GM03348 (cell line): ENCODE measurements at places on chromosomes 13 and 19.

DNA sequence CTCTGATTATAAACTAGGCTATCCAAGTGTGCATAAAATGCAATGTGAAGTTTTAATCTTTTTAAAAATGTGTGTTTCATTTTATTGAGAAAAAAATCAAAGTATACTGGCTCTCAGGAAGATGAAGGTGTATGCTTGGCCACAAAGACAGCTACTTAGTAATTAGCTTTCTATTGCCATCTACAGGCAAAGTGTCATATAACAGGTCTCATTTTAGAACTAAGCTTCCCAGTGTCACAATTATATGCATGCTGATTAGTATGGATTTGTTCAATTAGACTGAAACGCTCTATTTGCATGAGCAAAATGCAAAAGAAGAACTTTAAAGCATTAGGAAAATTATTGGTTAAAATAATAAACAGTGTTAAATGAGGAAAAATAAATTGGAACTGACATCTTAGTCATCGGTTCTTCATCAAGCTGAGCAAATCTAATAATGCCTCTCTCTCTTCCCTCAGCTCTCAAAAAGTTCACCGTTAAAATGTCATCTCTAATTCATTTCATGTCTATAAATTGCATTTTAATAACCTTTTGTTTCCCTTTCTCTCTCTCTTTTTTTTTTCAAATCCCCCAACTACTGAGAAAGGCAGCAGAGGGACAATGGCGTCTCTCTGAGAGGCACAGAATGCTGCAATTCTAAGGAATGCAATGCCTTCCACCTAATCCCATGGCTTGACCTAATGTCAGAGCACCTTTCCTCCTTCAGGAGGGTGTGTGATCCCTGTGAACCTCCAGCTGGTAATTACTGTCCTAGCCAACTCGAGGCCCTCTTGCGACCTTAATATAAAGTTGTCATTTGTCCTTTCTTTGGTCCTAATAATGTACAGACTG is 313.1 kb upstream of the MAB21L1 start:
- peak; percentile 50 for DNase-seq

GRCh38 chr19:31725051-31725450 is 375.8 kb upstream of the TSHZ3 start:
- no peak for DNase-seq

DNA sequence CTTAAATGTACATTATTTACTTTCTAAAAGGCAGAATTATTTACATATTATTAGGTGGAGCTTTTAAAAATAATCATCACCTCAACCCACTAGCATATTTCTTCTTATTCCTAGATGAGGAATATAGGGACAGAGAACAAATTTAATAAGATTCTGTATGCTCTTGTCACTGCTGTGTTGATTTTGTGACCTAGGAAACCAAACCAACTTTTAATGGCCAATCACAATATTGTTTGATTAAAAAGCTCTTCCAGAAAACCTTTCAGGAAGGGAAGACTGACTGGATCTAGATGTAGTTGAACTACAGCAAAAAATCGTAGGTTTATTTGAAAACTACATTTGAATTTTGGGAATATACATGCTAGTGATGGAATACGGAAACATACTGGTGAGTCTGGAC is 91.8 kb upstream of the RAP2A start:
- DNase-seq: no peak

DNA sequence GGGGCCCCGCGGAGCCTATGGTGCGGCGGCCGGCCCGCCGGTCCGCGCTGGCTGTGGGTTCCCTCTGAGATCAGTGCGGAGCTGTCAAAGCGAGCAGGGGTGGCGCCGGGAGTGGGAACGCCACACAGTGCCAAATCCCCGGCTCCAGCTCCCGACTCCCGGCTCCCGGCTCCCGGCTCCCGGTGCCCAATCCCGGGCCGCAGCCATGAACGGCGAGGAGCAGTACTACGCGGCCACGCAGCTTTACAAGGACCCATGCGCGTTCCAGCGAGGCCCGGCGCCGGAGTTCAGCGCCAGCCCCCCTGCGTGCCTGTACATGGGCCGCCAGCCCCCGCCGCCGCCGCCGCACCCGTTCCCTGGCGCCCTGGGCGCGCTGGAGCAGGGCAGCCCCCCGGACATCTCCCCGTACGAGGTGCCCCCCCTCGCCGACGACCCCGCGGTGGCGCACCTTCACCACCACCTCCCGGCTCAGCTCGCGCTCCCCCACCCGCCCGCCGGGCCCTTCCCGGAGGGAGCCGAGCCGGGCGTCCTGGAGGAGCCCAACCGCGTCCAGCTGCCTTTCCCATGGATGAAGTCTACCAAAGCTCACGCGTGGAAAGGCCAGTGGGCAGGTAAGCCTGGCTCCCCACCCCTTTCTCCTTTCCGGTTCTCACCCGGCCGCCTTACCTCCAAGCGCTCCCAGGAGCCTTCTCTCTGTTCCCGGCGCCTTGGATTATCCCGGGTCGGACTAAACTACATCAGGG is at the start of gene PDX1:
TSS of gene PDX1 (plus strand) at position 67 of the 743 bp plus-strand sequence. CDS start at position 206, 139 bp downstream.
- DNase-seq: no peak

DNA sequence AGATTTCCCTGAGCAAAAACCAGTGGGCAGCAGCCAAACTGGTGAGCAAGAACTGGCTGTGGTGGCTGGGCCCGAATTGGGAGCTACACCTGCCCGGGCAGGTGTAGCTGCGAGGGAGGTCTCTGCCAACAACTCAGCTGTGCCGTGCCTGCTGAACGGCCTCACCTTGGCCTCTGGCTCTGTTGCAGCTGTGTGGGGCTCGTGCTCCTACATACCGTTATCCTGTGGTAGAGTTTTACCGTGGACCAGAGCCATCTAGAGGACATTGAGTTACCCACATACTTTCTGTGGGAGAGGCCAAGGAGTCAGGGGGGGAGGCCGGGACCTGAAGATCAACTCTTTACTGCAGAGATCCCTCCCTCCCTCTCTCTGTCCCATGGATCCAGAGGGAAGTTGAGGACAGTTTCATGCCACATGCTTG is 113.2 kb downstream of the TM9SF2 start:
- DNase-seq: no peak

DNA sequence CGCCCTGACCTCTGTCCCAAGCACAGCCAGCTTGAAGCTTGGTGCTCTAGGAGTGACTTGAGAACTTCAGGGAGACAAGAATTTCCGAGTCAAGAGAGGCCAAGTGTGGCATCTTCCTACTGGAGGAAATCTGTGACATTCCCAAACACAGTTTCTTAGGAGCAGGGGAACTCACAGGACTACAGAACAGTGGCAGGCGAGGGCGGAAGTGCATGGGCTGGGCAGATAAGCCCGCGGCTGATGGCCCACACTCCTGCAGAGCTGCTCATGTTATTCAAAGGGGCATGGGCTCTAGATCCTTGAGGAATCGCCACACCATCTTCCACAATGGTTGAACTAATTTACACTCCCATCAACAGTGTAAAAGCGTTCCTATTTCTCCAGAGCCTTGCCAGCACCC is 168.8 kb downstream of the KATNAL1 start:
- no peak for DNase-seq

DNA sequence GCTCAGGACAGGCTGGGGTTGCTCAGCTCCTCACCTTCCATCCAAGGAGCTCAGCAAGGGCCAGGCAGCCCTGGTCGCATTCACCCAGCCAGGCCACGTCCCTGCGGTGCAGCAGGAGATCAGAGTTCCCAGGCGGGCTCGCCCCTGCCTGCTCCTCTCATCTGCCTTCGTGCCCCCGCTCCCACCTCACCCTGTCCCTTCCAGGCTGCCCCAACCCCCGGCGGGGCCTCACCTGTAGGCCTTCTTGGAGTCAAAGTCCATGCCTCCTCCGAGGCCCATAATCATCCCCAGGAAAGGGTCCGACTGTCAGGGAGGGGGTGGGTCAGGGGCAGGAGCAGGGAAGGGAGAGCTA is 1.3 kb upstream of the RINL start:
- DNase-seq: no peak

- peak; percentile 37 for DNase-seq
Measured at GRCh38 chr19:5624018-5624663, 1.3 kb downstream of the SAFB start.

- DNase-seq: no peak
Measured at GRCh38 chr19:524062-524674, 7.4 kb upstream of the CDC34 start.

- DNase-seq: no peak
Measured at GRCh38 chr13:48496271-48497161, 36.4 kb downstream of the RCBTB2 start.

DNA sequence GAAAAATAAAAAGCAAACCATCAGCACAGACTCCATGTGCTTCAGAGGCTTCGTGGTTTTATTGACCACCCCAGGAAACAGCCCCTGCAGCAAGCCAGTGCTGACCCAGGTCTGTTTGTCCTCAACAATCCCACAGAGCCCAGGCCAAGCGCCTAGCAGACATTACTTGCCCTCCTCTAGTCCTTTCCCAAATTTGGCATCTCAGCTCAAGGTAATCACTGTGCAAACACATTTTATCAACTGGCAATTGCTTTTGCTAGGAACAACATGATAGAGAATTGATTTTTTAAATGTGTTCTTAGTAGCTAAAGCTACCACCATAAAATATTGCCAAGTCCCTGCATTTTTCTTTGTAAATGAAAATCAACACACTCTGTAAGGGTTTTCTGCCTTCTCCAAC is 121.8 kb downstream of the STOML3 start:
- no peak for DNase-seq

- no peak for DNase-seq
Measured at GRCh38 chr13:110254151-110254679, 52.7 kb downstream of the COL4A1 start.

DNA sequence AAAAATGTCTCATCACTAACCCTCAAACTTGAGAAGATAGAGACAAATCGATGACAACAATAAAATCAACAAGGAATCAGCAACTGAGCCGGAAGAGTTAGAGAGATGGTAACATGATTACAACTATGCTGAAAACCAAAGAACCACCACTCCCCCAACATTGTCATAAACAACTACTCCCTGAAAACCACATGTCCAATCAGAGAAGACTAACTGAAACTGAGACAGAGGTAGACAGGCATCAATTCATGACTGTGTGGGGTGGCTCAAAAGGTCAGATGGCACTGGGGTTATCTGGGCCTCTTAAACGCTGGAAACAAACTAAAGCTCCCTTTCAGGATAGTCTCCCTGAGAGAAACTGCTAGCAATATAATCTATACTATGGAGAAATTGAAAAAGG is 488.8 kb downstream of the KCTD12 start:
- no peak for DNase-seq

- no peak for DNase-seq
Measured at GRCh38 chr19:29372461-29372860, 153.3 kb upstream of the VSTM2B start.

DNA sequence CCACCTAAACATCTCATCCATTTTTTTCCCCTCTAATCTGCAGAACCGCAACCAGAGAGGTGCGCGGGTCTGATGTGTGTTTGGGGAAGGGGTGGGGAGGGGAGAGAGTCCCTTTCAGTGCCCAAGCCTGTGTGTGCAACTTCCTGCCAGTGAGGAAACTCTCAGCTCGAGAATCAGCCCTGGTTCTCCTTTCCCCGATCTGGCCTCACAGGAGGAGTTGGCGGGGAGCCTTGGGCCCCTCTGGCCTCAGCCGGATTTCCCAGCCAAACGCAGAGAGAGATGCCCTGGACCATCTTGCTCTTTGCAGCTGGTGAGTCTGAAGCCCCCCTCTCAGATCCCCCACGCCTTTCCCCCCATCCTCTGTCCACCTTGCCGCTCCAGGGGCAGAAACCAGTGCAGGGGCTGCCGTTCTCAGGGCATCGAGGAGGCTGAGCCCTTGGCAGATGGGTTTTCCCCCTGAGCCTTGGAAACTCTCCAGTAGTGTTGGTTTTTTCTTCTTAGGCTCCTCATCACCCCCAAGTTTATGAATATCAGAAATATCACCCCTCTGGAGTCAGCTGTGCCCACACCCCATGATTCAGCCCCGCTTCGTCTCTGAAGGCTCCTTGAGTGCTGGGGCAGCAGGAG is at the start of gene C19orf38:
TSS of gene C19orf38 (plus strand) at position 186 of the 627 bp plus-strand sequence. CDS start at position 280, 94 bp downstream.
- no peak for DNase-seq

GRCh38 chr13:39956036-39956435 is 300.6 kb downstream of the COG6 start:
- DNase-seq: no peak

- DNase-seq: no peak
Measured at GRCh38 chr13:79946556-79946955, 394.4 kb downstream of the SPRY2 start.
